ENCODE measurements at places on chromosomes 3 and 15.

DNA sequence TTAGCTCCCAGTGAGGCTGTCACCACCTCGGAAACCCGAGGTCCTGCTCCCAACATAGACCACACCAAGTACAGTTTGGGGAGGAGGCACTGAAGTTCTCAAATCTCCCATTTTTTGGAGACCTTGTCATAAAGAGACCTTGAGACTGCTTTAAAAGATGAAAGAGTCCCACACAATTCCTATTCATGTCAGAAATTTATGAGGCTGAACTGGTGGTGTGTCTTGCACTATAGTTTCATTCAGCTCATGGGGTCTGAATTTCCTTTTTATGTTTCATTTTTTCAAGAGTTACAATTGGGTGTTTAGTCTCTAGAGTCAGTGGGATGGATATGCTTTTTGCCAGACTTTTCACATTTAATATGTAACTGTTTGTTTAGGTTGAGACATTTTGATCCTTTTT, 318.1 kb upstream of the LRRFIP2 start:
- no peak overlapping the region for H3K27ac ChIP-seq
- no peak overlapping the region for H3K4me3 ChIP-seq
- H3K4me1 ChIP-seq: no peaks in the 10 kb centered on the region
- no peaks in the 10 kb centered on the region for H3K27me3 ChIP-seq
- H3K36me3 ChIP-seq: no peaks in the 10 kb centered on the region

- H3K4me1 ChIP-seq: peaks cover 25% of the 10 kb centered on the region
- peak overlapping the region; percentile 28 for H3K4me3 ChIP-seq
- DNase-seq: peak; percentile 70
- H3K27ac ChIP-seq: peak overlapping the region; percentile 46
- no peaks in the 10 kb centered on the region for H3K36me3 ChIP-seq
- no peaks in the 10 kb centered on the region for H3K27me3 ChIP-seq
Measured at GRCh38 chr15:40847223-40847961, 3.5 kb downstream of the SPINT1 start.

GRCh38 chr15:76994971-76995945, at the start of gene PSTPIP1:
Gene PSTPIP1, plus strand, starts transcription at chr15:76995126. Its CDS starts 448 bp downstream, at chr15:76995574.
- H3K27me3 ChIP-seq: no peaks in the 10 kb centered on the region
- H3K4me1 ChIP-seq: no peaks in the 10 kb centered on the region
- H3K27ac ChIP-seq: no peak within 1 kb of the TSS
- H3K36me3 ChIP-seq: no peaks in the 10 kb centered on the region

- no peak overlapping the region for H3K27ac ChIP-seq
- H3K36me3 ChIP-seq: no peaks in the 10 kb centered on the region
- H3K4me3 ChIP-seq: no peak overlapping the region
- no peaks in the 10 kb centered on the region for H3K4me1 ChIP-seq
- DNase-seq: no peak
Measured at GRCh38 chr3:49666592-49666991, 7.6 kb upstream of the APEH start.

DNA sequence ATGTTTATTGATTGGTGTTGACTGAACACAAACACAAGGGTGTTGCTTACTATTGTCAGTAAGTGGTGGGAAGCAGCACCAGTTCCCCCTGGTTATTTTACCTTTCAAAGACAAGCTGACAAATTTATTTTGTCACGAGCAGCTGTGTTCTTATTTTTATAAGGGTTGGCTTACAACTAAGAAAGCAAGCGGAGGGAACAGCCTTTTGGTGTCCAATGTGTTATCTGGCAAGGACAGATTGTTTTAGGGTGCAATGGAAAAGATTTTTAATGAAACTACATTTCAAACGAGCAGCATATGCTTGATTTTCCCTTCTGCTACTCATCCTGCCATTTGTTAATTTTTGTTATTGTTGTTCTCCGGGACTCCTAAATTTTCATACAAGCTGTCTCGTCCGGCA, 920.6 kb upstream of the CFAP20DC start:
- H3K27me3 ChIP-seq: no peaks in the 10 kb centered on the region
- no peak for DNase-seq
- H3K27ac ChIP-seq: no peak overlapping the region

DNA sequence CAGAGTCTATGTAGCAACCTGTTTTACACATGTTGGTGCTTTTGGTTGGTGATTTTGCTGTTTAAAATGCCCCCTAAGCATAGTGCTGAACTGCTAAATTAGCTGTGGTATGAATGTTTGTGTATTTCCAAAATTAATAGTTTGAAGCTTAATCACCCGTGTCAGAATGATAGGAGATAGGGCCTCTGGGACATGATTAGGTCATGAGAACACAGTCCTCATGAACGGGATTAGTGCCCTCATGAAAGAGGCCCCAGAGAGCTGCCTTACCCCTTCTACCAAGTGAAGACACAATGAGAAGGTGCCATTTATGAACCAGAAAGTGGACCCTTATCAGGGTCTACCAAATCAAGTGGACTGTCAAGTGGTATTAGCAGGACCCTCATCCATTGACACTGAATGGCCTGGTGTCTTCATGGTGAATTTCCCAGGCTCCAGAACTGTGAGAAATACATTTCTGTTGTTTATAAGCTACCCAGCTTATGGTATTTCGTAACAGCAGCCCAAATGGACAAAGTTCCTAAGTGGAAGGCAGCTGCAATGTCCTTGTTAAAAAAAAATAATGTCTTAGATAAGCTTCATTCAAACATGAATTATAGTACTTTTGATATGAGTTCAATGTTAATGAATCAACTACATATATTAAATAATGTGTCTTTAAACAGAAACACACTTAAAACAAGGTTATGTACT, 37.7 kb upstream of the FRMD4B start:
- H3K27me3 ChIP-seq: no peaks in the 10 kb centered on the region
- DNase-seq: no peak
- H3K4me1 ChIP-seq: no peaks in the 10 kb centered on the region
- no peaks in the 10 kb centered on the region for H3K36me3 ChIP-seq
- no peak overlapping the region for H3K27ac ChIP-seq

DNA sequence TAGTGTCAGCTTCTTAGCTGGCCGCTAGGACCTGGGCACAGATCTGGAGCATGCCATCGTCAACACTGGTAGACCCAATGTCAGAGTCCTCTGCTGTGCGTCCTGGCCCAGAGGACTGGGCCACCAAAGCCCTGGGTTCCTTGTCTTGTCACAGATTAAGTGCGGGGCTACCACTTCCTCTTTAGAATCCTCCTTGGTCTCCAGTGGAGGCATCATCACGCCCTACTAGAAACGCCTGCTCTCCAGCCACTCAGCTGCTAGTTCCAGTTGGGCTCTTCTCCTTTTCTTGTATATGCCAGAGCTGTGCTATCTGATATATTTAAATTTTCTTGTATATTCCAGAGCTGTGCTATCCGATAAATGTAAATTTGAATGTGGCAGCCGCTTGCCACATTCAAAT, 11.2 kb downstream of the PPCDC start:
- DNase-seq: no peak
- no peaks in the 10 kb centered on the region for H3K27me3 ChIP-seq
- no peak overlapping the region for H3K4me3 ChIP-seq
- H3K27ac ChIP-seq: no peak overlapping the region
- no peaks in the 10 kb centered on the region for H3K36me3 ChIP-seq

GRCh38 chr3:44584646-44585501, at the start of gene ZNF660:
Gene ZNF660, plus strand, starts transcription at chr3:44584964. Its CDS starts 9,230 bp downstream, at chr3:44594194.
- no peak for DNase-seq
- no peaks in the 10 kb centered on the region for H3K36me3 ChIP-seq
- no peaks in the 10 kb centered on the region for H3K27me3 ChIP-seq
- no peak within 1 kb of the TSS for H3K27ac ChIP-seq
- H3K4me3 ChIP-seq: peak within 1 kb of the TSS; percentile 29
- H3K4me1 ChIP-seq: no peaks in the 10 kb centered on the region

DNA sequence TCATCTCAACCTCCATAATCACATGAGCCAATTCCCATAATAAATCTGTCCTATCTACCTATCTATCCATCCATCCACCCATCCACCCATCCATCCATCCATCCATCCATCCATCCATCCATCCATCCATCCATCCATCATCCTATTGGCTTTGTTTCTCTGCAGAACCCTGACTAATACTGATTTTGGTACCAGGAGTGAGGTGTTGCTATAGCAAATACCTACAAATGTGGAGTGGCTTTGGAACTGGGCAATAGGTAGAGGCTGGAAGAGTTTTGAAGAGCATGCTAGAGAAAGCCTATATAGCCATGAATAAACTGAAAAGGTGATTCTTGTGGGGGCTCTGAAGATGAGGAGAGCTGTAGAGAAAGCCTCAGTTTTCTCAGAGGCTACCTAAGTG, 88.7 kb upstream of the ANKRD28 start:
- H3K27me3 ChIP-seq: no peaks in the 10 kb centered on the region
- H3K4me3 ChIP-seq: no peak overlapping the region
- DNase-seq: no peak
- no peak overlapping the region for H3K27ac ChIP-seq
- H3K36me3 ChIP-seq: no peaks in the 10 kb centered on the region

- peak; percentile 34 for DNase-seq
- no peak overlapping the region for H3K4me3 ChIP-seq
- no peaks in the 10 kb centered on the region for H3K36me3 ChIP-seq
- 0 out of 2 replicates have a peak, but pooled peaks cover 4% of the 10 kb centered on the region for H3K4me1 ChIP-seq
Measured at GRCh38 chr15:75307778-75308390, 25.2 kb downstream of the GOLGA6D start.

Measured in MM.1S (cell line).